H1 (cell line): ENCODE measurements at places on chromosomes 4 and X. TPM values are rescaled to one million over a fixed set of nuclear protein-coding genes. Genes with fewer than 3 reads are reported as not detected.

DNA sequence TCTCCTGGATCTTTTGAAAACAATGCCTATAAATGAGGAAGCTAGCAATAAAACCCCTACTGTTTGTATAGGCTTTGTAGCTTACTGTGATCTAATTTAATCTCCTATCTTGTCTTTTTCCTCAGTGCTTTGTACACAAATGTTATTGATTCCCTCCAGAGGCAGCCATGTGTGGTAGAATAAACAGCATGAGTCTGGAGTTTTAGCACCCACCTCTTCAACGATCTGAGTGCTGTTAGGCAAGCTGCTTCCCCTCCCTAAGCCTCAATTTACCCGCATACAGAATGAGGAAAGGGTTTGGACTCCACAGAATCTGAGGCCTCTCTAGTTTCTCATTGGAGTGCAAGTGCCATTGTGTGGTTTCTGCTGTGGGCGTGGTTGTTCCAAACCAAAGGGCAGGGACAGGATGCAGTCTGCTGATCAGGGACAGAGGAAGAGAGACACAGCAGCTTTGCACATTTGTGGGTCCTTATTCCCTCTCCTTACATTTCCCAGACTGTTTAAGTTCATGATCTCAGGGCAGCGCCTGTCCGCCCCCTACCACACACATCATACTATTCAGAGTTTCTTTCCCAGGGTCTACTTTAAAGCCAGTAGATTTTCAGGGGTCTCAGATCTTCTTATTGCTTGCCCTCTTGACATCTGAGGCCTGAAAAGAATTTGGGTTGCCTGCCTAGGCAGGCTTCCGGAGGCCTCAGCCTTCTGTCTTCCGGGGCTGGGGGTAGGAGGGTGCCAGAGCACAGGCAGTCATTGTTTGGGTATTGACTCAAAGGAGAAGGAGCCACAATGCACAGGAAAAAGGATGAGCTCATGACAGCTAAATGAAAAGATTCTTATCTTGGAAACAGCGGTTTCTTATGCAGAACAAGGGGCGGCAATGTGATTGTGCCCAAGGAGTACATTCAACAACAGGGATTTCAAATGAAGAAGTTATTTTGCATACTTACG lies 114.9 kb upstream of the TEX13D start:
- DNase-seq = no peak

GRCh38 chrX:98939456-98939855 lies 1470.6 kb downstream of the PCDH19 start:
- no peak for DNase-seq

- no peak for DNase-seq
Observed at GRCh38 chr4:123706973-123707372, 310.4 kb downstream of the SPRY1 start.

GRCh38 chr4:70715097-70715496 lies 6.7 kb upstream of the RUFY3 start:
- no peak for DNase-seq

DNA sequence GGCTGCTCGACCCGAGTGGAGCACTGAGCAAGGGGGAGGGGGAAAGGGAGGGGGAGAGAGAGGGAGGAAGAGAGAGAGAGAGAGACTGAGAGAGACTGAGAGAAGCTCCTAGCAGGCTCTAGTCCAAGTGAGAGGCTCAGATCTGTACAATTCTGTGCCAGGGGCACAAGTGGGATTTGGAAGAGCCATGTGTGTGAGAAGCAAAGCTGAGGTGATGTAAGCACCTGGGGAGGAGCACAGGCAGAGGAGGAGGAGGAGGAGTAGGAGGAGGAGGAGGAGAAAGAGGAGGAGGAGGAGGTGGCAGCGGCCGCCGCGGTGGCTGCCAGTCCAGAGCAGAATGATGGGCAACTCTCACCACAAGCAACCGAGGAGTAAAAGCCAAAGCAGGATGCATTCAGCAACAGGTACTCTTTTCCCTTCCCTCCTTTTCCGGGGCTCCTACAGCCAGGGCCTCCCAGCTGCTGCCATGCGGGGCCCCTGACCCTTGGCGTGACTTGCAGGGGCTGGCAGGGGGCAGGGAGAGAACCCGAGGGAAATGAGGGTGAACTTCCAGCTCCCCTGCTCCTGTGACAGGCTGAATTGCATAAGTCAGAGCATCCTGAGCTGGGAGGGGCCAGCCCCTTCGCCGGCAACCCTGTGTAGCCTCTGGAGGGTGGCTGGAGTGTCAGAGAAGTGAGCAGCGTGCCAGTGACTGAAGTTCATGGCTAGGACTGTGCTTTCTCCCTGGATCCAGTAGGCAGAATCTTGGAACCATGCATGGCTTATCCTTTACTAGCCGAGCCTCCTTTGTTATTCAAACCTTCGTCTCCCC lies 62.2 kb downstream of the RTL5 start:
- no peak for DNase-seq

DNA sequence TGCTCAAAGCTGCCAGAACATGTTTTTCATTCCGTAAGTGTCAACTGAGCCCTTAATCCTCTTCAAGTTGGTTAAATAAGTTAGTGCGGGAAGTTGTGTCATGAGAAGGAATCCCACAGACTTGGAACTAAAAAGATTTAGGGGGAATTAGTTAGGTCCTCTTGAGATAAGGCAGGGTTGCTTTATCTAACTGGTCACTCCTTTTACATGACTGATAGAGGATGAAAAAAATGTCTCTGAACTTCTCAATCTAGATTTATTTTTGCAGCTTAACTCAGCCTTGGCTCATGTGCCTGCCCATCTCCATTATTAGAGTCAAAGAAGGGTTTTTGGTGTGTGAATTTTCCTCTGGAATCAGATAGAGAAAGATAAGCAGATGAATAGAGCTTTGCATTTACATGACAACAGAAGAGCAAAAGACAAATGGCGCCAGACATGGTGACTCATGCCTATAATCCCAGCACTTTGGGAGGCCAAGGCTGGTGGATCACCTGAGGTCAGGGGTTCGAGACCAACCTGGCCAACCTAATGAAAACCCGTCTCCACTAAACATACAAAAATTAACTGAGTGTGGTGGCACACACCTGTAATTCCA lies 882.9 kb downstream of the RPA4 start:
- no peak for DNase-seq

DNA sequence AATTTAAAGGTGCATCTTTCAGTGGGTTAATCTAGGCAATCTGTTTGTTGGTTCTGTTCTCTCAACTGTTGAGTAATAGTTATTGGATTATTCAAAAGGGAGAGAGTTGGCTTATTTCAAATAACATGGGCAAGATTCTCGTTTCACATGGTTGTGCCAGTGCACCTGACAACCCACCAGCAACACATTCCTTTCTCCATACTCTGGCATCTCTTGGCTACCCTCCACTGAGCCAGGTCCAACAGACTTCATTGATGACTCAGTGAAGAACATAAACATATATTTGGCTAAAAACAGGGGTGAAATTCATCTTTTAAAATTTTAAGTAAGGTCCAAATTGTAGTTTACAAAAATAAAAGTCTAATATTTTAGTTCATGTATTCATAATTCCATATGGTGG lies 967.2 kb downstream of the RPA4 start:
- no peak for DNase-seq

DNA sequence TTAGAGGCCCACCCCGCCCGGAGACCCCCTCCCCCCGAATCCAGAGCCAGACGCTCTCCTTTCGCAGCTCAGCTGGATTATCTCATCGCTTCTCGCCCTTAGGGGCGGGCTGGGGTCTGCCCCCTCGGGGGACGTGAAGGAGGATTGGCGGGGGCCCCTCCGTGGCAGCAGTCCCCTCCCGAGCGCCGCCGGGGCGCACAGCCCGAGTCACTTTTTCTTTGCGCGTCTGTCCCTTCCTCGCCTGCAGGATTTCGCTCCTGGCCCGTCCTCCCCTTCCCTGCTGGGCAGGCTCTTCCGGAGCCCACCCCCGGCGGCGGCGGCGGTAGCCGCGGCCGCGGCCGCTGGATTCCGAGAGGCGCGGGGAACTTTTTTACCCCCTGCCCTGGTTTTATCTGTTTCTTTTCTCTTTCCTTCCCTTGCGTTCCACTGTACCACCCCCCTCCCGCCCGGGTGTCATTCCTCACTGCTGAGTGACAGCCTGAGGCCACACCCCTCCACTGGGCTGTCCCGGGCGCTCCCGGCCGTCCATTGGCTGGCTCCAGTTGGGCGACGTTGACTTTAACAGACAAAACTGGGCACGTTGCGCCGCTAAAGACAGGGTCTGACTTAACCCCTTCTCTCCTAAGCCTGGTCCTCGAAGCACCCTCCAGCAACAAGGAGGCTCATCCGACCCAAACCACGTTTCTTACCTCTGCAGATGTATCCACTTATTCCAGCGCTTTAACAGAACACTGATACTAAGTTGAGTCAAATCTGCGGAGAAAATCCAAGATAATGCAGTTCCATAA lies 492 bp upstream of the NKX3-2 start:
- DNase-seq = peak; percentile 95

DNA sequence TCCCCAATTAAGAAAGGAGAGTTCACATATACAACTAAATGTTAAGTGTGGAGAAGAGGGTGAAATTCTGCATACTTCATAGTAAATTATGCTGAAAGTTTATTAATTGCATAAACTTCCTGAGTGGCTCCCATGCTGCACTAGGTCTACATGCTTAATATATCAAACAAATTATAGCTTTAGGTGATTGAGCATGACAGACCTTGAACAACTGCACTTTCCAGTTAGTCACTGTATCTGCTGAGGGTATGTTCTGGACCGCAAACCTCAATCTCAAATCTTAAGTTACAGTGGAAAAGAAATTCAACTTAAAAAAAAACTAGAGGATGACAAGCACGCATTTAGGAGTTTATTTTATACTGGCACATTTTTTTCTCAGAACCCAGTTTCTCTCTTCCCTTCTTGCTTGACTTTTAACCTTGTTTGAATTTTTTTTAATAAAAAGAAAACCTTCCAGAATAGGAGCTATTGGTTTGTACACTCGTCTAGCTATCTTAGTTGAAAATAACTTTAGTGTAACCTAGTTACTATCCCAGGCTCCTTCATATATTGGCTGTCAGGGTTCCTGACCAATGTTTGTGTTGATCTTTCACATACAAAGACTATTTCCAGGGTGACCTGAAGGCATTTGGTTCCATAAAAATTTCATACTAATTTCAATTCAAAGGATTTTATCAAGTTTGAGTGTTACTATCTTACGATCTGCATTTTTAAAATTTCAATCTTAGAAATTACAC lies 10.2 kb upstream of the FAM120C start:
- DNase-seq = no peak

The TCP11X2 gene
- 0.25 and 0.32 TPM in 2 replicates for total RNA-seq

The GAGE2A gene
- total RNA-seq = not detected in 2 replicates

The GPR82 gene
- total RNA-seq = not detected in 2 replicates
